ENCODE measurements at places on chromosomes 2 and 18.

DNA sequence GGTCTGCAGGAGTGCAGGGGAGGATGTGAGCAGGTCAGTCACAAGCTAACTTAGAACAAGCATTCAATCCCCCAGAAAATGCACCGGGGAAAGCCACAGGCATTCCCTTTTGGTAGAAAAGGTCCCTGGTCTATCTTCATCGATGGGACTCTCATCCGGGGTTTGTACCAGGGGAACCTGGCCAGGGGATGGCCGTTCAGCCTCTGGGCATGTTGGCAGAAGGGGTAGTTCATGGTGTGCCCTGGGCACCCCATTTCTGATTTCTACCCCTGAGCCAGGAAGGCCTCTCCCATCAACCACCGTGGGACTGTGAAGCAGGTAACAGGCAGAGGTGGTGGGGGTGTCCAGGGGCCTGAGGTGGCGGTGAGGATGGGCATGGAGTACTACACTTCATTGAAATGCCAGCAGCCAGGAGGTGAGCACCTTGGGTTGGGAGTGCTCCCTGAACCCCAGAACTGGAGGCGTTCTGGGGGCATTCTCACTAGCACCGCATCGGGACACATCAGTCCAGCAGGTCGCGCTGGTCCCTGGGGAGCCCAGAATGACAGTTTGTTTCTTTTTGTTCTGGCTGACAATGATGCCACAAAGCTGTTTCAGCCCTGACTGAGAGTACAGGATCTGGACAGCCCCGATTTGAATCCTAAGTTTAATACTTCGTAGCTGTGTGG is 172.3 kb downstream of the SMAD7 start:
- no peak for DNase-seq

DNA sequence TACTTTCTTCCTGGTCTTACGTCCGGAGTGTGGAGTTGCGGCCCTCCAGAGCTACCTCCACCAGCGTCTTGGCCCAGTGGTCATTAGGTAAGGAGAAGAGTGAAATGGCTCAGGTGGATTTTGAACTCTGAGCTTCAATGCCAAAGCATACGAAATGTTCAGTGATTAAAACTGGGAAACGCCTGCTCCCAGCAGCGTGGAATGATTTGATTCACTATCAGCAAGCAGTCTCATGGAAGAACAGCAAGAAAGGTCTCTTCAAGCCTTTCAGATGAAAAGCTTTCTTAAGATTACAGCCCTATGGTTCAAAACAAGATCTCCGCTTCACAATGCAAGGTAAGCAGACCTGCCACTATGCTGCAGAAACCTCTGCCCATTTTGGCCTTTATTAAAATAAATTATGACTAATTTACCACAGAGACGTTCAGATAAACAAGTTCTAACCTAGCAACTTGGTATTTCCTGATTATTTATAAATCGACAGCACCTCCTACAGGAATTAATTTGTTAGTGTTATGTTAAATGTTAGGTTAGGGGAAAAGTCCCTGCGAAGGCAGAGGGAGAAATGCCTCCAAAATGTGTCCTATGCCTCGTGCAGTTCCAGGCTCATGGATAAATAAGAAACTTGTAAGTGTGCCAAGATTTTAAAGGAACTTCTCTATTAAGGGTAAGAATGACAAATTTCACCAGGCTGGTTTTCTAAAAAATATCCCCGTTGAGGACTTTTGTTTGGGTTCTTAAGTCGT is 10.1 kb downstream of the SP9 start:
- DNase-seq, result no peak

DNA sequence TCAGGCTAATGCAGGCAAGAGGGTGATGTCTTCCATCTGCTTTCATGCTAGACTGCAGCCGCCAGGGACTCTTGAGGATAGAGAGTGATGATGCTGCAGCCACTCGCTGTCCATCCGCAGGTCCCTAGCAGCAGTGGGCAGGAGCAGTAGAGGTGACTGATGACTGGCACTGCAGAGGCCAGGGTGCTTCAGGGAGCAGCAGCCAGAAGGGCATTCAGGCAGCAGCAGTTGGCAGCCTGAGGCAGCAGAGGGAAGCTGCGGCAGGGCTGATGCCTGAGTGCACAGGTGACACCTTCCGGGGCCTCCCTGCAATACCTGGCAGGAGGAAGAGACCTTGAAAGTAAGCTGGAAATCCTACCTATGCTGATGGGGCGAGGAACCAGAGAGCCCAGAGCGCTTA is 214.2 kb downstream of the ICOS start:
- DNase-seq, result no peak

DNA sequence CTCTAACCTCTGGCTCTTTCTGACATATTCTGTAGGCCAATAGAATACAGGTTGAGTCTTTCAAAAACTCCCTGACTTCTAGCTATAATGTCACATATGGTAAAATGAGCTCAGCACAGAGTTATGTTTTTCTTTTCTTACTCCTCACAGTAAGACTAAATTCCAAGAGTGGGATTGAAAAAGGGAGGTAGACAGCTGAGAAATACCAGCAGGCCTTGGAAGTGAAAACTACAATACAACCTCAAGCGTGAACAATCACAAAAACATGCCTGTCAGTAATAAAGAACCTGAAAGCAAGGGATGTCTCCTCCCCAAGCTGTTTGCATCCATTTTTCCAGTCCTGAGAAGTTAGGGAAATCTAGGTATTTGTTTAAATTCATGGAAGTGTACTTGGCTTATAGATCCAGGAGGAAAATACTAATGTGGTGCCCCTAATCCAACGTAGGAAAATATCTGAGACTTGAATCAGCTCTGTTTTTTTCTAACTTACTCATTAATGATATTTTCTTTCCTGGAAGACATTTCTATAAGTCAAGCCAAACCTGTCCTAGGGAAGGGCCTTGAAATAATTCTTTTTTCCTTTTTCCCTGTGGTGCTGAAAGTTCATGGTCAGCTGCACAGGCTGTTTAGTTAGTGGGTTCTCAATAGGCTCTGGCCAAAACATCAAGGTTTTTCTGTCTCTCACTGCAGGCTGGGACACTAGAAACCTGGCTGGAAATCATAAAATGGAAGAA is 167.9 kb upstream of the SPATS2L start:
- no peak for DNase-seq

GRCh38 chr2:66014450-66014849 is 420.5 kb upstream of the MEIS1 start:
- no peak for DNase-seq

DNA sequence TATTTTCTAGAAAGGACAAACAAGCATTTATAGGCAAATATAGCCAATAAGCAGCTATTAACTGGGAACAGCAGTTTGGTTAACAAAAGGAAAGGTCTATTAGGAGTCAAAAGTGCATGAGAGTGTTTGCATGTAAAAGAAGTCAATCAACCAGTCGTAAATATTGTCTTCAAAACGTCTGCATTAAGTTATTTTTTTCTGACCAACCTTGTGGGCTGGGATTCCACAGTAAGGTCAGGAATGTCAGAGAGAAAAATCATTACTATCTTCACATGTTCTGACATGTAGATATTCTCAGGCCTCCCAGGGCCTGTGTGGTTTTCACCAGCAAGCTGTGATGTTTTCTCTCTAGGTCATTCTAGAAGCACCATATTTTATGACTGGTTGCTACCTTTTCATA is 922.5 kb downstream of the SUCLG1 start:
- no peak for DNase-seq

DNA sequence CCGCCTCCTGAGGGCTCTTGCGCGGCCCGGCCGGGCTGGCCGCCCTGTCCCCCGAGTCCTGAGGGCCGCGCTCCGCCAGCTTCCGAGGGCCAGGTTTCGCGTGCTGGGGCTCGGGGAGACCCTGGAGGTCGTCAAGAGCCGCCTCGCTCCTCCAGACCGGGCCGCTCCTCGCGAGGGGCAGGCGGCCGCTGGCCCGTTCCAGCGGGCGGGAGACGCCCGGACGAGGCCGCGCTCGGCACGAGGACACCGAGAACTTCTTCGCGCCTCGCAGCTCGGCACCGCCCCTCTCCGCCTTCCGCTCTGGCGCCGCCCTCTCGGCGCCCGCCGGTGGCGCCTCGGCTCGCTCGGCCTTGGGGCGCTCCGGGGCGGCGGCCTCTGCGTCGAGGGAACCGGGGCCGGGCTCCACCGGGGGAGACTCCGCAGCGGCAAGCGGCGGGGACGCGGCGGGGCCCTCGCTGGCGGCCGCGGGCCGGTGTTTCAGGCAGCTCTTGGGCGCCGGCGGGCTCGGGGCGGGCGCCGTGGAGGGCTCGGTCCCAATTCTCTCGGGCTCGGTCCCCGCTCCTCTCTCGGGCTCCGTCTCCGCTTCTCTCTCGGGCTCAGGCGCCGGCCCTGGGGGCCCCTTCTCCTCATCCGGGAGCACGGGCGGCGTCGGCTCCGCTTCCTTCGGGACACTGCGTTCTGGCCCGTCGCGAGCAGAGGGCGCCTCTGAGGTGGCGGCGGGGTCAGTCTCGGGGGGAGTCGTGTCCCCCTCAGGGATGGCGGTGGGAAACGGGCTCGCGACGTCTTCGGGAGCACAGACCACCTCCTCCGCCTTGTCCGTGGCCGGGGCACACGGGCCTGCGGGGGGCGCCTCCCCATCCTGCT is 91.6 kb upstream of the MGAT4A start:
- DNase-seq, result no peak

GRCh38 chr2:232879618-232880494 is 9.8 kb downstream of the SNORC start:
- no peak for DNase-seq

DNA sequence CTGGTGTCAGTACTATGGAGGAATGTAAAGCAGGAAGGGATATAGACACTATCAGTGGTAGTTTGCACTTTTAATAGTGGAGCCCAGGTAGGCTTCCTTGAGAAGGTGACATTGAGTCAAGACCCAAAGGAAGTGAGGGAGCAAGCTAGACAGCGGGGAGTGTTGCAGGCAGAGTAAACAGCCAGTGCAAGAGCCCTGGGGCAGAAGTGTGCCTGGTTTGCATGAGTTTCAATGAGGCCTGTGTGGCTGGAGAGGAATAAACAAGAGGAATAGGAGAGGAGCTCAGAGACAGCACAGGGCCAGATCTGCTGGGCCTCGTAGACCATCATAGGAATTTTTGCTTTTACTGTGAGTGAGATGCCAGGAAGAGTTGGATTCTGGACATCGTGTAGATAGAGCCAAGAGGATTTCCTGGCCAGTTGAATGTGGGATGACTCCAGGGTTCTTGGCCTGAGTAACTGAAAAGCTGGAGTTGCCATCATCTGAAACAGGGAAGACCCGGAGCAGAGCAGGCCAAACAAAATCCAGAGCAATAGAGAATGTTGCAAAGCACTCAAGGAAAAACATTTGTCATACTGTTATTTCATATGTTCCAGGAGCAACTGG is 102.5 kb downstream of the SP3 start:
- DNase-seq, result no peak

GRCh38 chr2:152097290-152097800 is 1.5 kb downstream of the CACNB4 start:
- no peak for DNase-seq

GRCh38 chr2:31260870-31261269 is 26.9 kb downstream of the EHD3 start:
- no peak for DNase-seq

- no peak for DNase-seq
Measured at GRCh38 chr2:174683392-174683759, 80.9 kb downstream of the CHRNA1 start.

GRCh38 chr18:10416065-10416464 is 38.4 kb upstream of the APCDD1 start:
- DNase-seq, result no peak

Data from HS-27A (cell line).